ENCODE measurements at places on chromosomes 5 and 9.
A peak's percentile ranks its signal among the peaks of the same experiment; 100 is the strongest.

DNA sequence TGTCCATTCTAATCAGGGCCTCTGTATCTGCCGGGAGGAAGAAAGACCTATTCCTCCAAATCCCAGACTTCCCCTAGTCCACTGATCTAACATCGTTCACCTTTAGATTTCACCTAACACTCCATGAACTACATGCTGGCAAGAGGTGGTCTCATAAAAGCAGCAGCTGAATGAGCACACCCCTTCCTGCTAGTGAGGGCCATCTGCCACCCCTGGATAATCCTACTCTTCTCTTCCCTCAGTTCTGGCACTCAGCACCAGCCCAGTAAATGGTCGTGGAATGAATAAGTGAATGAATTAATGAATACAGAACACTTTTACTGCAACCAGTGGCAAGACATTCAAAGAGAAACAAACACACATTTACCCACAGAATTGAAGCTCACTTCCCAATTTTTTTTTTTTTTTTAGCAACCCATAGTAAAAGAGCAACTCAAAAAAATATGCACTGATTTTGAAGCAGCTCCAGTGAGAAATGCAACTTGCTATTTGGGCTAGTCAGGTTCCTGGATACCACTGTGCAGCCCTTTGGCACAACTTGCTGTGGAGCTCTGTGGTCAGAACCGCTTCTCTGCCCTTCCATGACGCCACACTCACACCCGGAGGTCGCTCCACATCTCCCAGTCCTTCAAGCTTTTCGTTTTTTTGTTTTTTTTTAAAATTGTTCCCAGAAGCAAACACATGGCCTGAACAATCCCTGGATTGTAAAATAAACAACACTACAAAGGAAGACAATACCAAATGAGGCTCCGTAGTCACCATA, 6.2 kb downstream of the RNF183 start:
- DNase-seq, result peak; percentile 28

GRCh38 chr9:101705135-101705661, 33.2 kb downstream of the GRIN3A start:
- no peak for DNase-seq

DNA sequence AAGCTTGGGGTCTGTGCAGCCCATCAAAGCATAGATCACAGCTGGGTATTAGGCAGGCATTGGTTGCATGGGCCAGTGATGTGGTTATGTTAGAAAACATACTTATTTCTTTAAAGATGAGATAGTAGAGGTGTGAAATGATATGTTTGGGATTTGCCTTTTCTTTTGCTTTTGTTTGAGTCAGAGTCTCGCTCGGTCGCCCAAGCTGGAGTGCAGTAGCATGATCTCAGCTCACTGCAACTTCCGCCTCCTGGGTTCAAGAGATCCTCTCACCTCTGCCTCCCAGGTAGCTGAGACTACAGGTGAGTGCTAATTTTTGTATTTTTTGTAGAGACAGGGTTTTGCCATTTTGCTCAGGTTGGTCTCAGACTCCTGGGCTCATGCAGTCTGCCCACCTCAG, 84.8 kb downstream of the PDE6A start:
- DNase-seq, result no peak

DNA sequence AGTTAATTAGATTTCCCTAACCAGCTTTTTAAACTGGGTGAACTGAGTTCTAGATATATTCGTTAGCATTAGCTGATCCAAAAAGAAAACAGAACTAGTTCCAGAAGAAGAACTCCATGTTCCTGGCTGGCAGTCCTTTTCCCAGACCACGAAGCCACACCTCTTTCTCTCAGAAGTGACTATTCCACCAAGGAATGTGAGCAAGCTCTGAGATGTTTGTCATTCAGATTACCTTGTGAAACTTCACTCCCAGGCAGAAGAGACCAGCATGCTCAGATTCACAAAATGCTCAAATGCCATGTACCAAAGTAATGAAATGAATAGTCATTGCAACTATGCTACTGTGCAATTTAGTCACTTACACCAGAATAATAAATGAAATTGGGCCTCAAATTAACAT, 4.4 kb upstream of the SSBP2 start:
- peak; percentile 72 for DNase-seq

GRCh38 chr5:172923539-172923938, 35.7 kb upstream of the RPL26L1 start:
- no peak for DNase-seq

GRCh38 chr5:75843319-75843718, 126.1 kb upstream of the POC5 start:
- no peak for DNase-seq

DNA sequence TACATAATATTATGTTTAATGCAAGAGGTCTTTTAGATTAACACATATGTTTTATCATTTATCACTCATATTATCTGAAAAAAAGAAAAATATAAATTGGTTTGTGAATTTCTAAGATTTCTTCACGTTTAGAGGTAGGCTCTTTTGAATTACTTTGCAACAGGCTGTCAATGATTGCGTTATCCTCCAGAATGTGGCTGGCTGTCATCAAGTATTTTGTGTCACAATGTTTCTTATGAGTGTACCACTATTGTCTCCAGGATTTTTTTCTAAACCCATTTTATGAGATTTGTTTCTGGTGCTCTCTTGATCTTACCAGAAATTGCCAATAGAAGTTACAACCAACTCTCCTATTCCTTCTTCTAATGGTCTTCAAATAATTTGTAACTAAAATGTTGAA, 307.9 kb downstream of the DMAC1 start:
- DNase-seq, result no peak

GRCh38 chr5:177253252-177253651, 50.3 kb downstream of the RAB24 start:
- DNase-seq, result no peak

DNA sequence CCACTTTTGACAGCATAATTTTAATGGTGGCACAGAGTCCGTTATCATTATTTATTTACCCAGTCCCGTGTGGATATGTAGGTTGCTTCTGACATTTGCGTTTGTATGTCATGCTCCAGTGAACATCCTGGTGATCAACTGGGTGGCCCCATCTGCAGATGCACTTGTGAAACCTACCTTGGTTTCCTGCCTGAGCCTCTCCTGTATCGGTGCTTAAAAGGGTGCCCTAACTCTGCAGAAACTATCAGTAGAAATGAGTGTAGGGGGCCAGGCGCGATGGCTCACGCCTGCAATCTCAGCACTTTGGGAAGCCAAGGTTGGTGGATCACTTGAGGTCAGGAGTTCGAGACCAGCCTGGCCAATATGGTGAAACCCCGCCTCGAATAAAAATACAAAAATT, 92.1 kb upstream of the IER5L start:
- no peak for DNase-seq

- DNase-seq, result no peak
Measured at GRCh38 chr9:124626276-124626675, 119.1 kb upstream of the NR5A1 start.

DNA sequence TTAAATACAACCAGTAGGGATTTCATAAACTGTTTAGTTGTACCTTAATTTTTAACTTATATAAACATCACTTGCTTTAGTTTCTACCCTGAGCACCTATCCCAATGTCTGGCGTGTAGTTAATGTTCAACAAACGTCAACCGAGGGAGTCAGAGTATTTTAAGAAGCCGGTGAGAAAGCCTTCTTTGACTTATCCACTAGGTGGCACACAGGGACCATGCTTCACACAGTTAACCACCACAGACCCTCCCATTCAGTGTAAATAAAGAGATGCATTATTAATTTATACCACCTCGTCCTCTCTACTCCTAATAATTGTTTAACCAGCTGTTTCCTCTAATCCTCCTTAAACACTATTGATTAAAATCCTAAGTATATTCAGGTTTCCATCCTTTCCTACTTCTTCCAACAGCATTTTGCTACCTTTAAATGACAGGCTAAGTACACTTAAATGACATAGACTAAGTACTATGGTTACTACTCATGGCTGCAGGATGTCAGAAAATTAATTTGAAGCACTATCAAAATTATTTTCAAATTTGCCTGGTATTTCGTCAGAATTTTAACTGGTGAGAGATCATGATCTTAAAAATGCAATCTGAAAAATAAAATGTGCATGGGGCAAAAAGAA, 2.3 kb downstream of the HAPLN1 start:
- peak; percentile 51 for DNase-seq

- no peak for DNase-seq
Measured at GRCh38 chr9:563200-563599, 278.3 kb upstream of the DMRT1 start.

DNA sequence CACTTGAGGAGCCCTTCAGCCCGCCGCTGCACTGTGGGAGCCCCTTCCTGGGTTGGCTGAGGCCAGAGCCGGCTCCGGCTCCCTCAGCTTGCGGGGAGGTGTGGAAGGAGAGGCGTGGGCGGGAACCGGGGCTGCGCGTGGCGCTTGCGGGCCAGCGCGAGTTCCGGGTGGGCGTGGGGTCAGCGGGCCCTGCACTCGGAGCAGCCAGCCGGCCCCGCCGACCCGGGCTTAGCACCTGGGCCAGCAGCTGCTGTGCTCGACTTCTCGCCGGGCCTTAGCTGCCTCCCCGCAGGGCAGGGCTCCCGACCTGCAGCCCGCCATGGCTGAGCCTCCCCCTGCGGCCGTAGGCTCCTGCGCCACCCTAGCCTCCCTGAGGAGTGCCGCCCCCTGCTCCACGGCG, 6.2 kb upstream of the SHB start:
- no peak for DNase-seq

GRCh38 chr5:179121667-179122111, 61.5 kb downstream of the ZNF354C start:
- DNase-seq, result no peak

DNA sequence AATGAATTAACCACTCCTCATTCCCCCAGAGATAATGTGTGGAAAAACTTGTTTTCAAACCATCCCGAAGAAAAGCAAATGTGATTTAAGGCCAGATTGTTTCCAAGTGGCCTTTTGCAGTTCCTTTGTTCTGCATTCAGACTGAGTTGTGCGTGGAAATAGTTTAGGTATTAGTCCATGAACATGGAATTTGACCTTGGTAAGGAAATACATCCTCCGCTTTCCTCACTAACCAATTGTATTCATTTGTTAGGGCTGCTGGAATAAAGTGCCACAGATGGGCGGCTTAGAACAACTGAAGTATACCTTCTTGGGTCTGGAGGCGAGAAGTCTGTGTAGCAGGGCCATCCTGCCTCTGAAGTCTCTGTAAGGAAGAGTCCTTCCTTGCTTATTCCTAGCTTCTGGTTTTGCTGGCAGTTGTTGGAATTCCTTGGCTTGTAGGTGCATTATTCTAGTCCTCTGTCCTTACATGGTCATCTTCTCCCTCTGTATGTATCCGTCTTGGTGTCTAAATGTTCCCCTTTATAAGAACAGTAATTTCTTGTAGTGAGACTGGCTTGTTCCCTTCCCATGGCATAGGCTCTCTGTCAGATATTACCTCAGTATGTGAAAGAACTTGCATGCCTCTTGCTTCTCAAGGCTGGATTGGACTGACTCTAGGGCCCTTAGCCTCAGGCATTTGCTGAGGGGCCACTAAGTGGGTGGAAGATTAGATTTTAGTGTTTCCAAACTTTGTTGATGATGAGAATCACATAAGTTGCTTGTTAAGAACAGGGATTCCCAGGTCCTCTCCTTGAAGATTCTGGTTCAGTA, 53.9 kb downstream of the RAI14 start:
- peak; percentile 40 for DNase-seq

DNA sequence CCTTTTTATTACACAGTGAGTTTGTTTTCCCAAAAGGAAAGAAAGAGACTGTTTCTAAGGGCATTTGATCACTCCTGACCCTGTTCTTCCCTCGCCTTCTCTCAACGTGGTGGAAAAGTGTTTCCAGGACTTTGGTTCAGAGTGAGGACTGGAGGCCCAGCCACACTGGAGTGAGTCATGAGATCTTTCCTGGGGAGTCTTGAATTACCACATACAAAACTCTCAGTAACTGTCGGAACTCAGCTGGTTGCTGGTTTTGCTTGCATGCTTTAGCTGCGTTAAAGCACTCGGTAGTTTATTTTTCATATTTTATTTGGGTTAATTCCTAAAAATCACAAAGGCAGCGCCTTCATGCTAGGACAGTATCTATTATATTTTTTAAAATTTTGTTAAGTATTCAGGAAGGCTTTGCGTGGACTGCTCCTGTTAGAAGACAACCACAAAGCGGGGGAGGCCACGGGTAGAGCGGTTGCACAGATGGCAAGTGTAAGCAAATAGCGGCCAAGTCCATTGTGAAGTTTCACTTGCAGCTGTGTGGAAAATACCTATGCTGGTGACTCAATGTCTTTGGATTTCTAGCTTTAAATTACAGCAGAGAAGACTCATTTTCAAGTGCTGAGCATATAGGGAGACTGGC, 77.7 kb downstream of the ARSB start:
- peak; percentile 90 for DNase-seq

- no peak for DNase-seq
Measured at GRCh38 chr5:173733425-173733824, 117.0 kb upstream of the BOD1 start.

GRCh38 chr5:154053468-154053867, 14.7 kb downstream of the MFAP3 start:
- no peak for DNase-seq

GRCh38 chr5:147912011-147912410, 5.7 kb upstream of the C5orf46 start:
- DNase-seq, result no peak

GRCh38 chr9:120645760-120646159, 65.8 kb upstream of the CDK5RAP2 start:
- DNase-seq, result no peak

DNA sequence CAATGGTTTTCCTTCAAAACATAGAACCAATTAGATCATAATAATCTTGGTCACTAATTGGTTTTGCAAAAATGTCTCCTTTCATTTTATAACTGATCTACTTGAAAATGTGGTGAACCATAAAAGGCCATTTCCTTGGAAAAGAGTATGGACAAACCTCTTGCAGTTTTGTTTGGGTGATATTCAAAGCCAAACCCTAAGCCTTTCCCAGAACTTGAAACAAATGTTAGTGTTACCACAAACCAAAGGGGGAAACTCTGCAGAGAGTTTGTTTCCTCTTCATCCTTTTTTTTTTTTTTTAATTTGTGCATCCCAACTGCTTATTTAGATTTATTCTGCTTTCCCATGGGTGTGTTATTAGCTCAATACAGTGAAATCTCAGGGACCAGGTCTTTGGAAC, 204.4 kb upstream of the ADAMTSL1 start:
- no peak for DNase-seq

DNA sequence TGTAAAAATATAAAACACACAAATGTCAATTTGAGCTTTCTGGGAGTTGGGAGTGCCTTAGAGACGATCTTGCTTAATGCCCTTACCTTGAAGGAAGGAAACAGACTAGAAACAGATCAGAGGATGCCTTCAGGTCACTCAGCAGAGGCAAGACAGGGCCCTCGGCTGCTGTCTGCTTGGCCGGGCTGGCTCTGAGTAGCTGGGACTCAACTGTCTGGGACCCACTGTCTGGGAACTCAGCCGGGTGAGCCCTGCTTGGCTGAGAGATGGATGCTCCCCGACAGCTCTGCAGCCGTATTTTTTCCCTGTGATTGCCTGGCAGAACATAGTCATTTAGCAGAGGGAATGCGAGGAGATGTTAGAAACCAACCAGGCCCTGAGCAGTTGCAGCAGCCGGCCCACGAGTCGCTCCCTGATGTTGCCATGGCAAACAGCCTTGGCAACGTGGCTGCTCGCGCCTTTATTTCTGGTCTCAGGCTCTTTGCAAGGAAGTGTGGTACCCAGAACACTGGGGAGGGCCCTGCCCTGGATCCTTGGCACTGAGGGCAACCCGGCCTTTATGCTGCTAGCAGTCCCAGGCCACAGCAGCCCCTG, 10.9 kb downstream of the PPARGC1B start:
- DNase-seq, result no peak

- DNase-seq, result no peak
Measured at GRCh38 chr5:17477573-17478265, 20.3 kb upstream of the TAF11L2 start.

GRCh38 chr9:34995670-34996060, 6.1 kb downstream of the DNAJB5 start:
- no peak for DNase-seq
